ENCODE measurements at places on chromosomes 11 and 22. TPM values are rescaled to one million over a fixed set of nuclear protein-coding genes. Genes with fewer than 3 reads are reported as not detected.

DNA sequence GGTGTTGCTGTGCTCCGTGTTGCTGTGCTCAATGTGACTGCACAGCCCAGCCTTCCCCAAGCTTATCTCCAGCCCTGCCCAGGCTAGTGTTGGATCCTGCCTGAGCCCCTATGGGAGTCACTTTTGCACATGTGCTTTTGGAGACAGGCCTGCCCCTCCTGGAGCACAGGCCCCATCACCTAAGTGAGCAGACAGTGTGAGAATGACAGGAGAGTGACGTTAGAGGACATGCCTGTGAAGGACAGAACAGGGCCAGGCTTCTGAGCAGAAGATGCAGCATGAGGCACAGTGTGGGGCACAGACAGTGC is 36.6 kb upstream of the SUSD2 start:
- DNase-seq: no peak

- DNase-seq: no peak
Observed at GRCh38 chr11:103683576-103683975, 352.9 kb upstream of the DDI1 start.

DNA sequence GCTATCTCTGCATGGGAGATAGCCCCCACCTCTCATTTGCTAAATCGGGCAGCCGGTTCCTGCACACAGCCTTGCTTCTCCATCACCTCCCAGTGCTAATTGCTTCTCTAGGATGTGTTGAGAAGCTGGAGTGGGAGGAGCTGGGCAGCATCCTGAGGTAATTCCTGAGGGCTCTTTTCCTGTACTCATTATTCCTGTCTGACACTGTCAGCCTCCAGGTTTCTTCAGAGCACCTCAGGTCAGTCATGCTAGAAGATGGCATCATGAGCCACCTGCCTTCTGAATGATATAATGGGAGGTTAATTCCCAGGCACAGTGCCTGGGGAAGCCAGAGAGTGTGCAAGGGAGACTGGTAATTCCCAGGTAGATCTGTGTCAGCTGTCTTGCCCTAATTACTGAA is 133.0 kb downstream of the RAB38 start:
- no peak for DNase-seq

- DNase-seq: no peak
Observed at GRCh38 chr11:113906038-113906437, 1.4 kb downstream of the HTR3B start.

DNA sequence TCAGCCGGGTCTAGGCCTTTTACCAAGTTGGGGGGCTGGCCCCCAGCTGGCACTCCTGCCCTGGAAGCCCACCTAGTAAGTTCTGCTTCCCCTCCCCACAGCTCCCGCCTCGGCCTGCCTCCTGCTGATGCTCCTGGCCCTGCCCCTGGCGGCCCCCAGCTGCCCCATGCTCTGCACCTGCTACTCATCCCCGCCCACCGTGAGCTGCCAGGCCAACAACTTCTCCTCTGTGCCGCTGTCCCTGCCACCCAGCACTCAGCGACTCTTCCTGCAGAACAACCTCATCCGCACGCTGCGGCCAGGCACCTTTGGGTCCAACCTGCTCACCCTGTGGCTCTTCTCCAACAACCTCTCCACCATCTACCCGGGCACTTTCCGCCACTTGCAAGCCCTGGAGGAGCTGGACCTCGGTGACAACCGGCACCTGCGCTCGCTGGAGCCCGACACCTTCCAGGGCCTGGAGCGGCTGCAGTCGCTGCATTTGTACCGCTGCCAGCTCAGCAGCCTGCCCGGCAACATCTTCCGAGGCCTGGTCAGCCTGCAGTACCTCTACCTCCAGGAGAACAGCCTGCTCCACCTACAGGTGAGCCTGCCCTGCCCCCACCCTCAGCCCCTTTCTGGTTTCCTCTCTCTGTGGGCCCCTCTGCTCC is 7.3 kb downstream of the RTN4RL2 start:
- no peak for DNase-seq

DNA sequence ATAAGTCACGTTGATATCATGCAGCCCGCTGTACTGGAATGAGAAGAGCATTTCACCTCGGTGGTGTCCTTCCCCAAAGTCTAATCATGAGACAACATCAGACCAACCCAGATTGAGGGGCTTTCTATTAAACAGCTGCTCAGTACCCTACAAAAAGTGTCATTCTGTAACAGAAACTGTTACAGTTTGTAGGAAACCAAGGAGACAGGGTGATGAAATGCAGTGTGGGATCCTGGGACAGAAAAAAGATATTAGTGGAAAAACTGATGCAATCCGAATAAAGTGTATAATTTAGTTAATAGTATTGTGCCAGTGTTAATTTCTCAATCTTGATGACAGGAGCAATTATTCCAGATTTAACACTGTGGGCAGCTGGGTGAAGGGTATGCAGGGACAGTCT is 128.0 kb downstream of the MICAL2 start:
- no peak for DNase-seq

- DNase-seq: peak; percentile 39
Observed at GRCh38 chr11:17351510-17352176, at the start of gene NCR3LG1. TSS of gene NCR3LG1 (plus strand) at chr11:17351800. CDS start at chr11:17351970, 170 bp downstream.

TH gene
- total RNA-seq: not detected
